Chondrocyte (in vitro differentiated cells): ENCODE measurements at places on chromosomes 13 and 19. TPM values are rescaled to one million over a fixed set of nuclear protein-coding genes. Genes with fewer than 3 reads are reported as not detected.

MCEMP1 gene
- not detected in 3 replicates for total RNA-seq

FAM216B gene
- not detected in 3 replicates for total RNA-seq

ZSCAN18 gene
- total RNA-seq, result 35.7 to 39.4 TPM (median 37.5 TPM) in 3 replicates

RLN3 gene
- not detected in 3 replicates for total RNA-seq

PLVAP gene
- total RNA-seq, result 0.22 to 0.44 TPM in 2 of 3 replicates, not detected in the other

HOMER3 gene
- total RNA-seq, result 34.5 to 54.7 TPM (median 50.6 TPM) in 3 replicates

NEK3 gene
- 14.6 to 14.8 TPM (median 14.8 TPM) in 3 replicates for total RNA-seq

OR7A5 gene
- total RNA-seq, result not detected in 3 replicates

ERICH6B gene
- not detected in 3 replicates for total RNA-seq

FAM124A gene
- total RNA-seq, result 1.0 to 2.4 TPM (median 2.3 TPM) in 3 replicates

CYP4F22 gene
- total RNA-seq, result not detected in 3 replicates

ZNF284 gene
- 3.2 to 4.3 TPM (median 4.1 TPM) in 3 replicates for total RNA-seq

NKPD1 gene
- 0.10 to 0.13 TPM in 2 of 3 replicates, not detected in the other for total RNA-seq

DNA sequence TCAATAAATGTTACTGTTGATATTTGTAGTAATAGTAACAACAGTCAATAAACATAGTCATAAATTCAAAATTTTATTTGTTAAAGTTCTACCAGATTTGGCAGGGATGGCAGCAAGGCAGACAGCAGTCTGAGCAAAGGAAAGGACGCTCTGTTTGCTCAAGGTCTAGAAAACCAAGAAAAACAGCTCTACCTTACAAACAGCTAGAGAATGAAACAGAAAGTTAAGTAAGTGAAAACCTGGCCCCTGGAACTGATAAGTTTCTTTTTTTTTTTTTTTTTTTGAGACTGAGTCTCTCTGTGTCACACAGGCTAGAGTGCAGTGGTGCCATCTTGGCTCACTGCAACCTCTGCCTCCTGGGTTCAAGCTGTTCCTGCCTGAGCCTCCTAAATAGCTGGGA, 27.9 kb downstream of the ENOX1 start:
- DNase-seq, result no peak

- DNase-seq, result no peak
Observed at GRCh38 chr13:90713441-90714133, 633.9 kb upstream of the MIR17HG start.

DNA sequence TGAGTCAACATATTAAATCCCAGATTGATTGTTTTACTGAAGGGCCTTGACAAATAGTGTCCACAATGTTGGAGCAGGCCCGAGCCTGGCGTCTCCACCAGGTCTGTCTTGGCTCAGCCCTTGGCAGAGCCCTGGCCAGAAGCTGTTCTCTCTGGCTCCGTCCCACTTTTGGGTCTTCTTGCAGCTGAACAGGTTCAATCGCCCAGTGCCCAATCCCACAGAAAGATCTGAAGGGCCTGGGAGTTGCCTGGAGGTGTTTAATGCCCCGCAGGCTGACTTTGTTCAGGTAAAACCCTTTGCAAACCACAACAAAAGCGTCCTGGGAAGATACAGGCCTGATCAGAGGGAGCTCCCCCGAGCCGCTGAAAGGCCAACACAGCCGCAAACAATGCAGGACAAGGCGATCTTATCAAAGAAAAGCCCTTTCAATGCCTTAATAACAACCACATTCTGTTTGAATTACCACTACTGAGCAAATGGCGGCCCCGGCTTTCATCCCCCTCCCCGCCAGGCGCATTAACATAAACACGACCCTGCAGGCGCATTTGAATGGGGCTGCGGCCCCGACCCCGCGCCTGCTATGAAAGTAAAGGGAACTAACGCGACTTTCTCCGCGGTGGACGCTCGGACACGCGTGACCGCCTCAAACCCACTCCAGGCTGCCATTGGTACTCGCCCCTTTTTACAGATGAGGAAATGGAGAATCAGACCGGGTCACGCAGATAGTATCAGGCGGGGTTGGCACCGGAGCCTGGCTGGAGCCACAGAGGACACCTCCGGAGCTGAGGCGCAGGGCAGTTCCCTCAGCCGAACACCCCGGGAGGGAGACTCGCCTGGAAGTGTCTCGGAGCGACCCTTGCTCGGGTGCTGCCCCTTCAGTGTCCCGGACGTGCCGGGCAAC, 3.1 kb downstream of the CDX2 start:
- DNase-seq, result no peak

- no peak for DNase-seq
Observed at GRCh38 chr13:48542581-48543341, 9.9 kb upstream of the RCBTB2 start.

GRCh38 chr19:17632577-17632976, 55.6 kb downstream of the UNC13A start:
- peak; percentile 46 for DNase-seq

GRCh38 chr19:16111160-16111908, at the start of gene RAB8A:
TSS of gene RAB8A (plus strand) at chr19:16111889. CDS start at chr19:16111902, 13 bp downstream.
- DNase-seq, result peak; percentile 100

- DNase-seq, result no peak
Observed at GRCh38 chr13:98746968-98747367, 5.5 kb downstream of the SLC15A1 start.

GRCh38 chr13:71912524-71912923, 45.5 kb upstream of the DACH1 start:
- no peak for DNase-seq

GRCh38 chr13:46861959-46862358, 34.9 kb downstream of the HTR2A start:
- no peak for DNase-seq

DNA sequence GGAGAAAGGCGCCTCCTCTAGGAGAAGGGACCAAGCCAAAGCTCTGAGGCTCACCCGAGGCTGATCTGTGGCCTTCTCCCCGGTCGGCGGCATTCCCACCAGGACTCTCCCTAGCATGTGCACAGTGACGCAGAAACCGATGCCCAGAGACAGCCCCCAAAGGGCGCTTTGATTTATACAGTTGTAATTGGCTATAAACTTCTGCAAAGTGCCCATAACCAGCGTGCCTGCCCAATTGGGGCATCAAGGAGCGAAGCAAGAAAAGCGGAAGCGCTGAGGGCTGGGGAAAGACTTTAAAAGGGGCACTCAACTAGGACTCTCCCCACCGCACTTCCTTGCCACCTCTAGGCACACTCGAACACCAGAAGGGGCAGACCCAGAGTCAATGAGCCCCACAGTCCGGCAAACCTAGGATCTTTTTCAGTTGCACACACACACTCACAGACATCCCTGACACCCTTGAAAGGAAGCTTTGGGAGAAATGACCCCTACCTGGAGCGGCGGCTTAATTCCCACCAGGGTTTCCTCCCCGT, 1.8 kb downstream of the CDX2 start:
- no peak for DNase-seq

- DNase-seq, result peak; percentile 44
Observed at GRCh38 chr13:113057084-113057483, 48.5 kb upstream of the F7 start.
